ENCODE measurements at places on chromosomes 3 and 15.
A peak's percentile ranks its signal among the peaks of the same experiment; 100 is the strongest.

DNA sequence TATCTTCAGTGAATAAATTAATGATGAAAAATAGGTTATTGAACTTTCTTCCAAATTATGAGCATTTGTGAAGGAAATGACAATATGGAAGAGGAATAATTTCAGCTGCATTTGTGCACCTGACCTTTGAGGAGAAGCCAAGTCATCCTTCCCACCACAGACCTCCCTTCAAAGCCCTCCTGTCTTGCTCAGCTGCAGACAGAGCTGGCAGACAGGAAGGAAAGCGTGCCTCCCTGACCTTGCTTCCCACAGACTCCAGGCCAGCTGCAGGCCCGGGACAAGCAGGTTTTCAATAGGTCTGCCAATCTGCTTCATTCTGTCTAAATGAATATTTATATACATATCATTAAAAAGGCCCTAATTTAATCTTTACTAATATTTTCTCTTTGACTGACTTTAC lies 152.9 kb upstream of the RBMS3 start:
- no peak for DNase-seq

GRCh38 chr15:83288381-83288801 lies 3.9 kb upstream of the BNC1 start:
- no peak for DNase-seq

DNA sequence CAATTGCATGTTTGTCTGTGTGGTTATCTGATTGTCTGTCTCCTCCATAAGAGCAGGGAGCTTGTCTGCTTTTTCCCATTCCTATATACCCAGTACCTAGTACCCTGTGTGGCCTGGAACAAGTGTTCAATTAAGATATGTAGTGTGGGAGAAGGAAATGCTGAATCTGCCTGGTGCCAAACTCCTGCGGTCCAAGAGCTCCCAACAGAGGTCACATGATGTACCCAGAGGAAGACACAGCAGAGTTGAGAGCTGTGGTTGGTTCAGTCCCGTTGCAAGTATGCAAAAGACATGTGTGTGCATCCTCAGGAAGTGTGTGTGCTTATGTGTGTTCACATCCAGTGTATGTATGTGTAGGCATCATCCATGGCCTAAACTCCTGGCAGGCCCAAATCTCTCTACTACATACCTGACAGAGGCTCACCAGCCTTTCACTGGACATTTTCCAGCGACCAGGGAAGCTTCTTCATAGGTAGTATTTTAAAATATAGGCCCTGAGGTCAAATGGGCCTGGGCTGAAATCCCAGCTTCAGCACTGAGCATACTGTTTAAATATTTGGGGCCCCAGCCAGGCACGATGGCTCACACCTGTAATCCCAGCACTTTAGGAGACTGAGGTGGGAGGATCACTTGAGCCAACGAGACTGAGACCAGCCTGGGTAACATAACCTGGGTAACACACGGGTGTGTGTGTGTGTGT lies 34.0 kb upstream of the ITGA11 start:
- DNase-seq: no peak

DNA sequence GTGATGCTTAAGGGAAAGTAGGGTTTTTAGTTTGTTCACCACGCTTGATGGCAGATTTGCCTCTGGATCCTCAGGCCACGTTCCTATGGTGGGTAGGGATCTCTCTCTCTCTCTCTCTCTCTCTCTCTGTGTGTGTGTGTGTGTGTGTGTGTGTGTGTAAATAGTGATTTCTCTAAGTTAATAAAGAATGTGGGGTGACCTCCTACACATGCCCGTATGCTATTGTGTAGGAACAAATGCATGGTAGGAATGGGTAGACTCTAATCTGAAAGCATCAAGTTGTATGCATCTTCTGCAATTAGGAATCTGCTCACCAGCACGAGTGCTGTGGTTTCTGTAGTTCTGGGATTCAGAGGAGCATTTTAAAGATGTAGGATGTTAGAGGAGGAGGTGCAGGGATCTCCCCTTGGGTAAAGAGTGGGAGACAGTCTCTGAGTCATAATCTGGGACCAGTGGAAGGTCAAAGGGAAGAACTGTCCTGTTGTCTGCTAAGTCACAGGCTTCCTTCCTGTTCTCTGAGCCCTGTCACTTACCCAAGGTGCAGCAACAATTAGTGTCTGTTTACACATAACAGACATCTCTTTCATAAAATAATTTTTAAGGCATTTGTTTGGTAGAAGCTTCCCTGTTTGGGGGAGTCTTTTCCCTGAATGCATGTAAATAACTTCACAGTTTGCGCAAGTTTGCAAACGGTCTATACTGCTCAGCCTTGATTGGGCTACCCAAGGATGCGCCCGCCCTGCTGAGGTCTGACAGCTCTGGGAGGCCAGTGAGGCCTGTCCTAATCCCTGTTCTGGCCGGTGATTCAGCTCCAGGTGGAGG lies 139.8 kb downstream of the IGF1R start:
- DNase-seq: no peak

GRCh38 chr3:177842743-177843734 lies 645.8 kb upstream of the TBL1XR1 start:
- DNase-seq: no peak

- no peak for DNase-seq
These were observed 244.5 kb downstream of the OCA2 start for GRCh38 chr15:27854601-27855000.

DNA sequence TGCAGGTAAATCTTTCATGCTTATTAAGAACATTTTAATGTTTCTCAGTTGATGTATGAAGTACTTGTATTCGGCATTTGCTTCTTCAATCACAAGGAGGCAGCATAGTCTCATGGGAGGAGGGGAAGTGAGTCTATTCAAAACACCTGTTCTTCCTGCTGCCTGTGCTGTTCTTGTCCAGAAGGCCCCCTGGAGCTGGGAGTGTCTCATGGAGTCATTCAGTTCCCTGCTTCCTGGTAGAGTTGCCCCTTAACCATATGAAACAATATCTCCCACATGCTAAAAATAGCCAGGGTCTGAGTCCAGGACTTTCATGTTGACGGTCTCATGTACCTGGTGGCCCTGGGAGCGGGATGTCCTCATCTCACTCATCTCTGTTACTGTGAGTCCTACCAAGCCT lies 15.5 kb upstream of the PPP1R2 start:
- no peak for DNase-seq

GRCh38 chr3:137760341-137761098 lies 3.6 kb upstream of the SOX14 start:
- DNase-seq: no peak

GRCh38 chr3:143326983-143327778 lies 207.6 kb downstream of the CHST2 start:
- no peak for DNase-seq

GRCh38 chr3:45596290-45596791 lies 1.8 kb downstream of the LIMD1 start:
- DNase-seq: no peak

GRCh38 chr3:108071368-108071767 lies 19.5 kb downstream of the CD47 start:
- no peak for DNase-seq

- DNase-seq: no peak
These were observed 229.4 kb downstream of the CD47 start for GRCh38 chr3:107861422-107861821.

- DNase-seq: no peak
These were observed 2.9 kb upstream of the UQCRC1 start for GRCh38 chr3:48612309-48612708.

- no peak for DNase-seq
These were observed 186.3 kb downstream of the SATB1 start for GRCh38 chr3:18238746-18239331.

- DNase-seq: no peak
These were observed 531.6 kb downstream of the SHQ1 start for GRCh38 chr3:72316501-72317279.

GRCh38 chr3:152511904-152512303 lies 243.2 kb downstream of the MBNL1 start:
- DNase-seq: no peak

GRCh38 chr3:12751571-12751970 lies 7.5 kb downstream of the TMEM40 start:
- no peak for DNase-seq

GRCh38 chr3:179398574-179399231 lies 51.2 kb downstream of the MFN1 start:
- DNase-seq: no peak

GRCh38 chr3:134027631-134028030 lies 2.1 kb downstream of the SLCO2A1 start:
- no peak for DNase-seq

GRCh38 chr3:94234177-94234788 lies 171.4 kb downstream of the NSUN3 start:
- DNase-seq: peak; percentile 16

- no peak for DNase-seq
These were observed 16.8 kb upstream of the CCNDBP1 start for GRCh38 chr15:43168192-43169107.

- no peak for DNase-seq
These were observed 370.1 kb downstream of the LRTM1 start for GRCh38 chr3:54557538-54558428.

- DNase-seq: no peak
These were observed 11.7 kb upstream of the ZNF280D start for GRCh38 chr15:56744701-56745683.

DNA sequence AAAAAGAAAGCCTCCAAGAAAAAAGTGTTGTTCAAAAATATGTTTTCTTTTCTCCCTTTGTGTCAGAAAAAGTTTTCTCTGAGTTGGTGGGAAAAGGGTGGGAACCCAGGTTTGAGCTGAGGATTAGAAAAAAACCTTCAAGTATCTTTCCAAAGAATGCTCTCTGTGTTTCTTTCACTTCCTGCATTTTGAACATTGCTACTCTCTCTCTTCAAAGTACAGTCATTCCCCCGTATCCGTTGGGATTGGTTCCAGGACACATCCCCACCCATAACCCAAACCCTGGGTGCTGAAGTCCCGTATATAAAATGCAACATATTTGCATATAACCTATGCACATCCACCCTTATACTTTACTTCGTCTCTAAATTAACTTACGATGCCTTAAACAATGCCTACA lies 139.6 kb downstream of the TMCO5A start:
- DNase-seq: no peak

DNA sequence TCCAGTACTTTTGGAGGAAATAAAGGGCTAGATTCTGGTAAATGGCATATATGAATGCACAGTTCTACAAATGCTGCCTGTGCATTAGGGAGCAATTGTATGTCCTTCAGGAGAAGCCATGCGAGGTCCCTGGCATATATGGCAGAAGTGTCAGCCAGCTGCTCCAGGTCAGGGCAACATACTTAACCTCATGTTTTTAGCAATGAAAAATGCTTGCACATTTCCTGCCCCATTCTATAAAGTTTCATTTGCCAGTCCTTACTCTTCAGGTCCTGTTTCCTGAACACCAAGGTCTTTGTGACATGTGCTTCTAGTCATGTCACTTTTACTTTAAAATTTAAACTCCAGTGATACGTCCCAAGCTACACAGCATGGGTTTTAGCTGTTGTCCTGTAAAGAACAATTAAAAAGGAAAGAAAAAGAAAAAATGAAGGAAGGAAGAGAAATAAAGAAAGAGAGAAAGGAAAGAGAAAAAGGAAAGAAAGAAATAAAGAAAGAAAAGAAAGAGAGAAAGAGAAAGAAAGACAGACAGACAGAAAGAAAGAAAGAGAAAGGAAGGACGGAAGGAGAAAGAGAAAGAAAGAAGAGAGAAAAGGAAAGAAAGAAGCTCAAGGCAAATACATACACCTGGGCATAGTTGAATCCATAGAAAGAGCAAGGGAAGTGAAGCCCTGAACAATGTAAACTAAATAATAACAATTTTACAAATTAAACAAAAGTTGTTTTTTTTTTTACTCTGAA lies 20.1 kb upstream of the PTX3 start:
- no peak for DNase-seq

- DNase-seq: no peak
These were observed 77.6 kb downstream of the BFSP2 start for GRCh38 chr3:133477487-133477886.
